T47D (cell line): ENCODE measurements at places on chromosomes 5 and 9.

DNA sequence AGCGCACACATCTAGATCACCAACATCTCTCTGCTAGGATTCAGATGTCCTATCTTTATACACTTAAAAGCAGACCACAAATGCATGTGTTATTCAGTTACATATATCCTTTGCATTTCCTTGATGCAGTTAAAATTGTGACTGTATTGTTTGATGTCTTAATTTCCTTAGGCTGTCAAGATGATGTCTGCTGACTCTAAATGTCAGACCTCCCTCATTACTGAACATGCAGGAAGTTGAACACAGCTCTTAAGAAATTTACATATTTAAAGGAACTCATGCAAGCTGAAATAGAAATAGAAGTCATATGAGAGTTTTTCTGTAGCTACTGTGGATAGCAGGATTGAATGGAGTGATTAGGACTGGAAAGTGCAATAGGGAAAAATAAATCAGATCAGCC, 336.5 kb upstream of the SEMA6A start:
- no peak for DNase-seq

- DNase-seq, result peak; percentile 86
These were observed 530 bp downstream of the UCK1 start for GRCh38 chr9:131530546-131530919.

DNA sequence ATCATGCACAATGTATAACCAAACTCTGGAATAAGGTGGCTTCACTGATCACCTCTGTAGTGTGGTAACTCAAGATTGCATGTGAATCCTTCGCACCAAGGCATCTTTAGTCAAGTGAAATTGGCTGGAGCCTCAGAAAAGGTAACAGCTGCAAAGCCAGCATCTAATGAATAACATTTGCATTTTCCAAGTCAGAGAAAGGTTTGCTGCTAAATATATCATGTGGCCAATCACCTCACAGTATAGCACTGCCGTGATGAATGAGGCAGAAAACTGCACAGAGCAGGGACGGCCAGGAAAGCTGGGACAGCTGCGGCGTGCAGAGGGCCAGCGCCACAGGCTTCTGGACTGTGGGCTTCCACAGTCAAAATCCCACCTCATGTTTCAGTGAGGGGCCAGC, 18.5 kb downstream of the MRPS27 start:
- DNase-seq, result no peak

- no peak for DNase-seq
These were observed 15.1 kb downstream of the BBLN start for GRCh38 chr9:128175102-128175563.

DNA sequence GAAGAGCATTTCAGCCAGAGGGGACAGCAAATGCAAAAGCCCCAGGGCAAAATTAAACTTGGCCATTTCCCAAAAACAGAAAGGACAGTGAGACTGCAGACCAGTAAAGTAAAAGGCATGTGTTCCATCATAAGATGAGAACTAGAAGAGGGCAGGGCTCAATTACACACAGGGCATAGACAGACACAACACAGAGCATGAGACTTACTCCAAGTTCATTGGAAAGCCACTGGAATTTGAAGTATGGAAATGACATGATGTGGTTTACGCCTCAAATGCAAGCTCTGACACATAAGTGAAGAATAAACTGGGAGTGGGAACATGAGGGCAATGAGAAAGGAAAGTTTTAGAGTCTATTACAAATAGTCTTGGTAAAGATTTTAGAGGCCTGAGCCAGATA, 446.6 kb upstream of the GRIA1 start:
- DNase-seq, result no peak

DNA sequence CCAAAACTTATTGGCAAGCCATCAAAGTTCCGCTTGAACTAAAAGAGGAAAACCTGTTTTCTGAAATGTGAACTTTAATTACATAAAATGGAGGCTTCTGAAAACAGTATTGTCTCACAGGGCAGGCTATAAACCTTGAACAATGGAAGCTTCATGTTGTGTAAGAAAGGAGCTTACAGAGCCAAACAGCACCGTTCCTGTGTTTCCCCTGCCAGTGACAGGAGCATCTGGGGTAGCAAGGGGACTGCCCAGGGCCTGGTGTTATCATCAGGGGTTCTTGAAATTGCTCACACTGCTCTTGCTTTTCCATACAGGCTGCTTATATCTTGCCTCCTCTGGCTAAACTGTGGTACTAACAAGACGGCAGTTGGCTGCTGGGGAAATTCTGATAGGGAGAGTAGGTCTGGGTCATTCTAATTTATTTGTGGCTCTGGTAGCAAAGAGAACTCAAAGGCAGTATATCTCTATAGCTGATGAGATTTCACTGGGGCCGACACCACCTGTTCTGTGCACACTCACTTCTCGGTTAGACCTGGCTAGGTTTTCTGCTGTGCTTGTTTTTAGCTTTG, 40.4 kb downstream of the BASP1 start:
- DNase-seq, result no peak

DNA sequence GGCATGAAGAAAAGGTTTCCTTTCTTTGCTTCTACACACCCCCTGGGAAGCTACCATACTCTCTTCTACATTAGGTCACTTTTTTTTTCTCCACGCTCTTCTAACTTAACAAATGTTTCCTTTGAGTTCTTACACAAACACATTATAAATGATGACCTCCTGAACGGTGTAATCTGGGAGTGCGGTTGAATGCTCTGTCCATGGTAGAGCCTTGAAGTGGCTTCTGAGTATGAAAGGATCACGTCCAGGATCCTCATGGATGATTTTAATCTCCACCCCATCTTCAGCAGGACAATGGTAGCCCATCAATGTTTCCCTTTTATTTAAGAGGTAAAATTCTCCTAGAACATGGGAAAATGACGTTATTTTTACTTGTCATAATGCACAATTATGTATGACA, 587.3 kb downstream of the SEMA5A start:
- DNase-seq, result no peak

DNA sequence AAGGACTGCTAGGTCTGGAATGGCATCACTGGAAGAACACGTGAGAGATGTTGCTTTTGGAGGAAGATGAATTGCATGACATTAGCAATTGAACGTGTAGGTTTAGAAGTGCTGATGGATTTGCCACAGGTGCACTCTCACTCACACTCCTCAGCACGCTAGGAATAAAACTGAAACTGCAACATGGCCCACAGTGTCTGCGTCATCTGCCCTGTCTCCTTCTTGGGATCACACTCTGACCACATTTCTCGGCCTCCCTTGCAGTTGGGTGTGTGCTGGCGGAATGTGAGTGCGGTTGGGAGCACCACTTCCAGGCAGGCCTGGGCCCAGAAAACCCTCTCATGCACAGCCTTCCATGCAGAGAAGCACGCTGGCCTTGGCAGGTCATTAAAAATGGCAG, 152.8 kb upstream of the LHFPL2 start:
- no peak for DNase-seq

DNA sequence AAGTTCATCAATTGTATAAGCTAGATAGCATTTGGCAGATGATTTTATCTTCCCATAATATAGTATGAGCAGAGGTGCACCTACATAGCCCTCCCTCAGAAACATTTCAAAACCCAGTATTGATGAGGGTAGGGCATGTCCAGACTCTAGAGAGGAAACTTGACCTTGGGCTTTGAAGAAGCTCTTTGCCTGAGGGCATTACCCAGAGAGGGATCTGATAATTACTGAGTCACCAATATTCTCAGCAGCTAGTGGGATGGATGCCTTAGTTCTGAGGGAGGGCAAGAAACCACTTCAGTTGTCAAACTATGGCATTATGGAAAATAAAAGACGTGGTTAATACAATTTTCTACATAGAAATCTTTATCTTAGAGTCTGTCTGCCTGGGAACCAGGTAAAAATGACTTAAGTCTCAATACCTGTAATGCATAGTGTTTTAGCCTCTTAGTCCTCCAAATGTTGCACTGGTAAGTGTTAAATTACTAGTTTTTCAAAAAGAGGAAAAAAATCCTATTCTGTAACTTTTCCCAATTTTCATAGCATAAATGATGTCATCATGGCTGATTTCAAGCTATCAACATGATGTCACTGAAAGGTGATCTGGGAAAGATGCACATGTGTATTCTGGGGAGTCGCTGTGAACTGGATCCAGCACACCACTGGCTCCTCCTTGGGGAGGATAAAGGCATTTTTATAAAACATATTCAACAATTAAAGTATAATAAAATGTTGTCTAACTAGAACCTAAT, 809.0 kb downstream of the KCTD16 start:
- DNase-seq, result no peak

DNA sequence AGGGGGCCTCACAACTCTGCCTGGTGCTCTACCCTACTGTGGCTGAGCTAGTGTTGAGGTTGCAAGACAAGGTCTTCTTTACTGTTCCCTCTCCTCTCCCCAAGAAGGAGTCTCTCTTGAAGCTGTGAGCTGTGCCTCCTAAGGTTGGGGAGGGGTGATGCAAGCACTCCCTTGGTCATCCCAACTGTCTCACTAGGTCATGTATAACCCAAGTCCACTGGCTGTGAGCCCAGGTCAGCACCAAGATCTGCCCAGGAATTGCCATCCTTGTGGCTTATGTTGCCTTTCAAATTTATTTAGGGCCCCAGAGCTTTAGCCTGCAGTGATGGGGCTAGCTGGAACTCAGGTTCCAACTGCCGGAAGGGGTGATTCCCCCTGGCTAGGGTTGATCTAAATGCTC, 10.3 kb upstream of the YTHDC2 start:
- DNase-seq, result no peak
